ENCODE measurements at places on chromosomes 7 and 10.

DNA sequence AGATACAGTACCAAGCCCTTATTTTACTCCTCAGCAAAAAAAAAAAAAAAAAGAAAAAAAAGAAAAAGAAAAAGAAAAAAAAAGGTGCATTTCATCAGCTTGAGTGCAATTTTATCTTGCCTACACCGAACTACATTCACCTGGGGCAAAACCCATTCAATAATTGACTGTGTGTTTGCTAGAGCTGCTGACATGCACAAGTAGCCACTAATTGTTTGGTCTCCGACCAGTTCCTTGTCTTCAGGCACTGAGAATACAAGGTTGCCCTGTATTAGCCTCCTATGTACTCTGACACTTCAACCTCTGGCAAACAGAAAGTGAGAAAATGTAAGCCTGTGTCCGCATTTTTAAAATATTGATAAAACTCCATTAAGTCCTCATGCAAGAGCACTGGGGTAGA is 1579.4 kb upstream of the LRRTM3 start:
- no peak for DNase-seq

- no peak for DNase-seq
Observed at GRCh38 chr7:108263425-108263824, 133.3 kb upstream of the LAMB4 start.

DNA sequence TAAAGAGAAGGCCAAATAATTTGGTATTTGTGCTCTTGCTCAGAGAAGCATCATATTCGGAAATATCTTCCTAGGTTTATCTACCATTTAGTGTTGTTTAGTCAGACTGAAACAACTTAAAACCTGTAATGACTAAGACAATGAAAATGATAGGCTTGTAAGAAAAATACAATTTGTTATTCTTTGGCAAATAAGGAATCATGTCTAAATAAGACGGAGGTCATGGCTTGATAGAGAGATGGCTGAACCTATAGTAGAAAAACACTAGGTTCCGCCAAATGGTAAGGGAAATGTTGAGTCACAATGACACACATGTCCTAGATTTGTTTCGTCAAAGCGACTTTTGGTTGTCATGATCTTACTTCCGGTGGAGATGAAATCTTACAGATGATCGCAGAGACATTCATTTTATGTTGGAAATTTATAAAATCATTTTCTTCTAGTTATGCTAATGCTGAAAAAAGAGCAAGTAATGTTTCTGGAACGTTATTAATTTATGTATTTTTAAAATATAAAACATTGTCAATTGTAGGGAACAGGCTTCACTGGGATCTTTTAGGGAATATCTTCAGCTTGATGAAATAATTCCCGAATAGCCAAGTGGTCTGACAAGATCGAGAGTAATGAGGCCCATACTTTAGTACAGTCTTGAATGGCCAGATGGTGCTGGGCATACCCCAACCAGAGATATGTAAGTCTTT is 1.0 kb downstream of the SRGN start:
- no peak for DNase-seq

DNA sequence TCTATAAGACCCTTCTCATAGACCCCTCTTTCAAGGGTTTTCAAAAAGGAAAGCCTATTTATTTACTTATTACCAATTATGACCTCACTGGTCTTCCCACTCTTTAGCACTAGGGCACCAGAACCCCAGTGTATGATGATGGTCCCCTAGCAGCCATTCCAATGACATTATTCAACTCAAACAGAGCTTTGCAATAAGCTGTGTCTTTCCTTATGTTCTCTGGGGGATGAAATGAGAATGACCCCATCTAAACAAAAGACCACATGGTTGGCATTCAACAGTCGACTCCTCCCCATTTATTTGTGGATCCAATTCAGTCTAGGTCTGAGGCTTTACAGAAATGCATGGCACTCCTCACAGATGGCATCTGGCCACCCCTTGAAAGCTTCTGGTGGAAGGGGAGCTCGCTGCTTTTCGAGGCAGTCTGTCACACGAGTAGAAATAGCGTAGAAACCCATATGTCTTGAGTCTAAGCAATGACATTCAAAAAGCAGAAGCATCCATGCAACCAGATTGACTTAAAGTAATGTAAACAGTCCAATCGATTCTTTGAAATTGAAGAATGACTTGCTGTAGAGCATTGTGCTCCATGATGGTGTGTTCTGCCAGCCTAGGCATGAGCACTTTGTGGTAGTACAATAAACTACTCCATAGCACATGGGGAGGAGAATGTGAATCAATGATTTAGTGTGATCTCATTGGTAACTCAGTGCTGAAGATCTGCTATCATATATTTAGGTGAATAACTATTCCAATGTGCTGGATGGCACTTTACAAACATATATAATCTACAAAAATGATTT is 29.8 kb downstream of the NRP1 start:
- DNase-seq, result no peak

DNA sequence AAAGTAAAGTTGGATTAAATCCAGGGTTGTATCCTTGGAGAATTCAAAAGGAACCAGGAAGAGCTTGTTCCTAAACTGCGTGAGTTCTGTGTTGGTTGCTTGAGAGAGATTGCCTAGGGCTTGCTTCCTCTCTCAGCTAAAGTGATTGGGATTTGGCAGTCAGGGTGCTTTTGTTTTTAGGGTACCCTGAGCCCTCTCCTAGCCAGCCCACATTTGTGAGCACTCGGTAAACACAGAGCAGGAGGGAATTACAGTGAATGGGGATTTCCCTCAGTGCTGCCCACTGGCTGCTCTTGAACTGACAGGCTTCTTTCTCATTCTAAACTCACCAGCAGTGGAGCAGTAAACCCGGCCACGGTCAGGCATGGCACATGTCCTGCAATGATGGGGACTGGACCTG is 146.9 kb downstream of the TPST1 start:
- DNase-seq, result peak; percentile 38

DNA sequence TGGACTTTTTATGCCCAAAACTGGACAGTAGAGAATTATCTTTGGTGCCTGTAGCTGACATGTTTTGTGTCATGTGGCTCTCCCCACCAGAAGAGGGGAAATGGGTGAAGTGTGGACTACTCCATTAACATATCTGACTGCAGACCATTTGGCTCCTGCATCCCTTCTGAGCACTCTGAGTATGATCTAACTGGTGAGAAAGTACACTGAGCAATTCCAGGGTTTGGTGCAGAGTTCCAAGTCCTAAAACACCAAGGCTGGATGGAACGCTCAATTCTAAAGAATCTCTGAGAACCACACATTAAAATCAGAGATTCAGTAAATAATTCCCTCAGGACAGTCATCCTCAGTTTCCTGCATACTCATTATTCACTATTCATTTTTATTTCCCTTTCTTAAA is 22.8 kb upstream of the OSBPL3 start:
- peak; percentile 31 for DNase-seq

GRCh38 chr7:19111474-19112273 is 5.8 kb downstream of the TWIST1 start:
- DNase-seq, result no peak

DNA sequence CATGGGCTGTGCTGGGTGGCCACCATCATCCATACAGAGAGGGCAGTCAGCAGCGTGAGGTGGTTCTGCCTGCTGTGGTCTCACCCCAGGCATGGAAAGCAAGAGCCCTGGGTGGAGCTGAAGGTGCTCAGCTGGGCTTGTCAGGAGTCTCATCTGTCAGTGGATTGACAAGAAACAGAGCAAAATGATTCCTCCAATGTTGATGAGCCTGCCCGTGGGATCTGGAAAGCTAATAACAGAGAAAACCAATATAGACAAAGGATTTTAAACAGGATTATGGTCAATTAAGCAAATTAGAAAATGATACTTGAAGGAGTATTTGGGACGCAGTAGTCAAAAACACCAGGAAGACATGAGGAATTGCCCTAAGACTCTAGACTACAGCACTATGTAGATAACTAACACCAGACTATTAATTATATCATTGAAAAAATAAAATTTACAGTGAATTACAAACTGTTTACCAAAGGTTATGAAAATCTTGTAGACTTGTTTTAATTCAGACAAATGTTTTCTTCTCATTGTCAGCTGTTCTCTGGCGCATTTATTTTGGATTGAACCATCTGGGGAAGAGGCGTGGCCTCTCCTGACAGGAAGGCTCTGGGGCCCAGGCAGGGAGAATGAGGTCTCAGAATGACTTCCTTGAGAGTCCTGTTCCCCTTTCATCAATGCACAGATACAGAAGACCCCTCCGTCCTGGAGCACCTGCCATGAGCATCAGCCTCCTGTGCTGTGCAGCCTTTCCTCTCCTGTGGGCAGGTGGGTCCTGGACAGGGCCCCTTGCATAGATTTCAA is 211.2 kb upstream of the PRSS58 start:
- no peak for DNase-seq

GRCh38 chr7:157318015-157318706 is 18.6 kb upstream of the DNAJB6 start:
- DNase-seq, result no peak

DNA sequence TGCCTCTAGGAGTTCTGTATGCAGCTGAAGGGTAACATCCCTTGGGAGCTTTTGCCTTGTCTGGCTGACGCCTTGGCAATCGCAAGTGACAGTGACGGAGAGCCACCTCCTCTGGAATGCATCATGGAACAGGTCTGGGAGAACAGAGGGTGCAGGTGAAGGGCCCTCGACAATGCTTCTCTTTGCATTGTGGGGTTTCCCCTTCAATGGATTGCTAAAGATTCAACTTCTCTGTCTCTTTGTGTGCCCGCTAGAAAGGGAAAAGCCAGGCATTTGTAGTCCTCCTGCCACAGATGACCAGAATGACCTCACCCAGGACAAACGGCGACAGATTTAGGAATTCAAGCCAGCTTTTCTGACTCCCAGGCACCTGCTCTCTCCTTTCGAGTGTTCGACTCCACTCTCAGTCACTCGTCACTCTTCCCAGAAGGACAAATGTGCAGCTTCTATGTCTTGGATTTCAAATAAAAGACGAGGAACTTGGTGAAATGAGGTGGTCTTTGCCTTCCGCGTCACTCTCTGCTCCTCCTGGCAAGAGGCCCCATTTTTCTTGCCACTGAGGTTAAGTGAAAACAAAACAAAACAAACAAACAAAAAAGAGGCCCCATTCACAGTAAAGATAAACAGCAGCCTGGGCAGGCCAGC is 26.1 kb downstream of the IL2RA start:
- no peak for DNase-seq

DNA sequence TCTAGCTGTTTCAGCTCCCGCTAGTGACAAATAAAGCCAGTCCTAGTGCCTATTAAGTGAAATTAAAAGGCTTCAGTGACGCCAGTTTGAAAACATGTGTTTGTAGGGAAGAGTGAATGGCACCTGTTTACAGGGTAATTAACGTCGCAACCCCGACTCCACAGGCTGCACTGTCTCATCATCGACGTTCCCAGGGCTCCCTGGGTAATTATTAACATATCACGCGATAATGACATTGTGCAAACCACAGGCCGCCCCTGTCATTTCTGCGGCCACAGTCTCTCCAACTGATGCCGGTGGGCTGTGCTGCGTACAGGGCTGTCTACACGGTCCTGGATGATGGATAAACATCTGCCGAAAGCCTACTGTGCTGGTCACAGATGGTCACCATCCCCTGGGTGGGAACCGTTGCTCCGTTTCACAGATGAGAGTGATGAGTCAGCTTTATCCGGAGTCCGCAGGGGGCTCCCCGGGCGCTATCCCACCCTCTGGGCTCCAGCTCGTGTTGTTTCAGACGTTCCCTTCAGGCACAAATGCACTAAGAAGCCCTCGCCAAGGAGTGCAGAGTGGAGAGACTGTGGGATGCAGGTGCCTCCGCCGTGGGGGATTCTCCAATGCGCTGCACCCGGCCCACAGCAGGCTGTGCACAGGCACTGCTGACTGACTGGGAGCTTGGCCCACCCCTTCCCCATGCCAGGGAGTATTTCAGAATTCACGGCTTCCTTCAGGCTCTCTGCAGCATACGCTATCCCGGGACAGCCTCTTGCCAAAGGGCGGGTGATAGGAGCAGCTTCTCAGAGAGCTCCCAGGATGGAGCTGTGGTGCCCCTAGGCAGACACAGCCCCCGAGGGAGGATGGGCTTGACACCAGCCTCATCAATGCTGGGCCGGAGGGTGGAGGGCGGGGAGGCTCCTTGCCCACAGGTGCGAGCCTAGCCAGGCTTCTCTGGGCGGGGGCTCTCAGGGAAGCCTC is 491.8 kb upstream of the FOXK1 start:
- DNase-seq, result no peak

DNA sequence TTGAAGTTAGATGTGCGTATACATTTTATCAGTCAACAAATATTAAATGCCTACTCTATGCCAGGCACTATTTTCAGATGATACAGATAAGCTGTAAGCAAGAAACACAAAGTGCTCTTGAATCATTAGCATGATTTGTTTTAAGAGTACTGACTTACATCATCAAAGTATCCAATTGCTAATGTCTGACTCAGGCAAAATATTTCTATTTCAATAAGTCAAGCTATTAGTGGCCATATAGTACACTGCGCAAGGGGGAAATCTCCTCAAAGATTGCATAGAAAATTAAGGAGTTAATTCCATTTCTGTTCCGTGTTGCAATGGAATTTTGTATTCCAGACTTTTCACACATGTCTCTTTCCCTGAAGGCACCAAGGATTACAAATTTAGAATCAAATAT is 46.1 kb upstream of the DNAJC1 start:
- DNase-seq, result no peak

GRCh38 chr7:144830024-144830785 is 5.6 kb downstream of the TPK1 start:
- DNase-seq, result no peak

- no peak for DNase-seq
Observed at GRCh38 chr10:91799612-91799975, 1.4 kb downstream of the TNKS2 start.
